ENCODE measurements at places on chromosomes 13 and 19.

DNA sequence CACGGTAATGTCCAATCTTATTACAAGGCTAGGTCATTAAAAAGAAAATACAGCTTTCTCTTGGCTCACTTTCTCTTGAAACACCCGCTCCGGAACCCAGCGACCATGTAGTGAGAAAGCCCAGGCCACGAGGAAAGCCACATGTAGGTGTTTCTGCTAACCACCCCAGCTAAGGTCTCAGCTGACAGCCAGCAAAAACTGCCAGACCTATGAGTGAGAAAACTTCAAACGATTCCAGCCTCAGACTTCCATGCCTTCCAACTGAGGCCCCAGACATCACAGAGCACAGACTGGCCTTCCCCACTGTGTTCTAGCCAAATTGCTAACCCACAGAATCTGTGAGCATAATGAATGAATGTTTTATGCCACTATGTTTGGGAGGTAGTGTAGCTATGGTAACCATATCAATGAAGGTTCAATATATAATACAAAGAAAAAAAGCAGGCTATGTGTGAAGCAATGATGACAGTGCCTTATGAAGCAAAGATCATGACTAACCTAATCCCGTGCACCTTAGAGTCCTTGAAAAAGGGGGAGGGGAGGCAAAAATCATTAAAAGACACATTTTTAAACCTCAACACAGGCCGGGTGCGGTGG, 11.9 kb upstream of the TPTE2 start:
- DNase-seq: no peak

- no peak for DNase-seq
Measured at GRCh38 chr13:112592181-112592580, 4.2 kb upstream of the TUBGCP3 start.

DNA sequence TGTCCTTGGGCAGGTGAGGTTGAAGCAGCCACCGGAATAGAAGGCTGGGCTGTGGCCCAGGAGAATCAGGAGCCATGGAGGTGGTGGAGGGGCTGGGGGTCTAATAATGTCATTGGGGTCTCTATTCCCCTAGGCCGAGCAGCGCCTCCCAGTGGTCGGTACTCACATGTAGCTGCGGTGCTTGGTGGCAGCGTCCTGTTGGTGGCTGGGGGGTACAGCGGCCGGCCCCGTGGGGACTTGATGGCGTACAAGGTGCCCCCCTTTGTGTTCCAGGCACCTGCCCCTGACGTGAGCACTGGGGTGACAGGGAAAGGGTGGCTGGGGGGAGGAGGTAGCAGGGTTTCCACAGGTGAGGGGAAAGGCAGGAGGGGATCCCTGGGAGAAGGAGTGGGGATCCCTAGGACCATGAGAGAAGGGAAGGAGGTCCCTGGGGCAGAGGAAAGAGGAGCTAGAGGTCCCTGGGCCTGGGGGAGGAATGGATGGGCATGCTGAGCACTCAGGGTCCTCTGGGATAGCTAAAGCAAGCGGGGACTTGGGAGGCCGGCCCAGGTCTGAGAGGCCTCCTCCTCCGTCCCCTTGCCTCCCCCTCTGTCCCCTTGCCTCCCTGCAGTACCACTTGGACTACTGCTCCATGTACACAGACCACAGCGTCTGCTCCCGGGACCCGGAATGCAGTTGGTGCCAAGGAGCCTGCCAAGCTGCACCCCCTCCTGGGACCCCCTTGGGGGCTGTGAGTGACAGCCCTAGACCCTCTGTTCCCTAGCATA, 18.1 kb downstream of the MEGF8 start:
- DNase-seq: no peak

DNA sequence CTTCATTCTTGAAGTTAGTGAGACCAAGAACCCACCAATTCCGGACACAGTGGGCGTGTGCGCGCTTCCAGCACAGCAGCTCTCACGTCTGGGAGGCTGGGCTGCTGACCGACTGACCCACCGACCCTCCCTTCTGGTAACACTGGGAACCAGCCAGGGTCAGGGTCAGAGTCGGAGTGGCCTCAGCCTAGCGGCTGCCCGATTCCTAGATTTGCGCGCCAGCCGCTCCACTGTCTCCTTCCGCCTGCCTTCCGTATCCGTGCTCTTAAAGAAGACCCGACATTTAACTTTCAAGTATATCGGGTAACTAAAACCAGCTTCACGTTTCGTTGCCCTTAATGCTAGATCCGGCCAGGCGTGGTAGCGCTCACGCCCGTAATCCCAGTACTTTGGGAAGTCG, 41.1 kb downstream of the SERP2 start:
- no peak for DNase-seq

GRCh38 chr19:7687177-7687576, 6.5 kb downstream of the TRAPPC5 start:
- no peak for DNase-seq

DNA sequence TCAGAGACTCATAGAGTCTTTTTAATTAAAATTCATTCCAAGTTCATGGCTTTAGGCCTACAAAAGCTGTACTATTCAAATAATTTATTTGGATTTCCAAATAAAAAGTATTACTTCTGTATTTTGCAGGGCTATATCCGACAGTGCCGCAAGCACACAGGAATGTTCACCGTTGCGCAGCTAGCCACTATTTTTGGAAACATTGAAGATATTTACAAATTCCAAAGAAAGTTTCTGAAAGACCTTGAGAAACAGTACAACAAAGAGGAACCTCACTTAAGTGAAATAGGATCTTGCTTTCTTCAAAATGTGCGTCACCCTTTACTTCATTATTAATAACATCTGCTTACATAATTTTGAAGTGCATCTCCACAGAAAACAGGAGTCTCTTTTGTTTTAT, 20.5 kb upstream of the C1QTNF9 start:
- DNase-seq: no peak

DNA sequence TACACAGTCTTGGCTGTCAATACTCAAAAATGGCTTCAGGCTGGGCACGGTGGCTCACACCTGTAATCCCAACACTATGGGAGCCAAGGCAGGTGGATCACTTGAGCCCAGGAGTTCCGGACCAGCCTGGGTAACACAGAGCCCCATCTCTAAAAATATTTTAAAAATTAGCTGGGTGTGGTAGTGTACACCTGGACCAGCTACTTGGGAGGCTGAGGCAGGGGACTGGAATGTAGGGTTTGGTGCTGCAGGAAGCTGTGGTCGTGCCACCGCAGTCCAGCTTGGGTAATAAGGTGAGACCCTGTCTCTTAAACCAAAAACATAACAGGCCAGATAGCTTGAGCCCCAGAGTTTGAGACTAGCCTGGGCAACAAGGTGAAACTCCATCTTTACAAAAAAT, 6.7 kb upstream of the CHERP start:
- DNase-seq: no peak

DNA sequence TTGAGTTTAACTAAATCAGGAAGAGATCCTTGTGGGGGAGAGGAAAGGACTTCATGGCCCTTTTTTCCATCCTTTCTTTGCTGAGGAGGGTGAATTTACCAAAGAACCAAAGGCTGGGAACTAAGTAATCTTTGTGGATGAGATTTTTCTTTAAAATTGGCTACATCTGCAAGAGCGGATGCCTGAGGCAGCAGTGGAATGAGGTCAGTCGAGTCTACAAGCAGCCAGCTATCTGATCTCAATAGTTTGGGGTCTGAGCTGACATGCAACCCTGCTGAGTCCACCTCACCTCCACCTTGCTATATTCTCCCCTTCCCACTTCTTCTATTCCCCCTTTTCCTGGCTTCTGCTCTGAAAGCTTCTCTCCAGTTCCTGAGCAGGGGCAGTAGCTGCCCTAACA, 3.6 kb upstream of the DNAJC15 start:
- DNase-seq: no peak

- no peak for DNase-seq
Measured at GRCh38 chr13:94351292-94351990, 128.0 kb downstream of the DCT start.

- no peak for DNase-seq
Measured at GRCh38 chr19:43455321-43456113, 9.9 kb downstream of the LYPD3 start.

DNA sequence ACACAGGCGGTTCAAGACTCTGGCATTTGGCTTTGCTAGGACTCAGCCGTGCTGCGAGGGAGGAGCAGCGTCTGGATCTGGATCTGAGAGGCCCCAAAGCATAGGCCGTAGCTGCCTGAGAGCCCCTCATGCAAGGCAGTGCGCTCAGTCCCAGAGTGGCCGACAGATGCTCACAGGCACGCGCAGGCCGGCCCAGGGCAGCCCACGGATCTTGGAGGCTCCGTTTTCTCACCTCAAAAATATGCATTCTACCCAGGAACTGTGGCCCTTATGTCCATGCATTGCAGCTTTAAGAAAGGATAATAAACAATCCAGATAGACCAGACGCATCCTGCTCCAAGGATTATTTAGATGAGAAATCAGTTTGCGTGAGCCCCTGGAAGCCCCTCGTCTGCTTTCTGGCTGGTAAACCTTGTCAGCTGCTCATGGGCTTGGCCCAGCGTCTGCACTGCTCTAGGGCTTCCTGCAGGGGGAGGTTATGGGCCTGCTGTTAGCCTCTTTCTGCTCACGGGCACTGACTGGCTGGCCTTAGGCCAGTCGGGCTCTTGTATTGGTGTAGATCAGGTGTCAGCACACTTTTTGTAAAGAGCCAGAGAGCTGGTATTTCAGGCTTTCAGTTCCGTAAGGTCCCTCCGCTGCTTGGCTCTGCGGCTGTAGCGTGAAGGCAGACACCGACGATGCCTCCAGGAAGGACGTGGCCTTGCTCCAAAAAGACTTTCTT, 24.2 kb downstream of the TEX29 start:
- no peak for DNase-seq

DNA sequence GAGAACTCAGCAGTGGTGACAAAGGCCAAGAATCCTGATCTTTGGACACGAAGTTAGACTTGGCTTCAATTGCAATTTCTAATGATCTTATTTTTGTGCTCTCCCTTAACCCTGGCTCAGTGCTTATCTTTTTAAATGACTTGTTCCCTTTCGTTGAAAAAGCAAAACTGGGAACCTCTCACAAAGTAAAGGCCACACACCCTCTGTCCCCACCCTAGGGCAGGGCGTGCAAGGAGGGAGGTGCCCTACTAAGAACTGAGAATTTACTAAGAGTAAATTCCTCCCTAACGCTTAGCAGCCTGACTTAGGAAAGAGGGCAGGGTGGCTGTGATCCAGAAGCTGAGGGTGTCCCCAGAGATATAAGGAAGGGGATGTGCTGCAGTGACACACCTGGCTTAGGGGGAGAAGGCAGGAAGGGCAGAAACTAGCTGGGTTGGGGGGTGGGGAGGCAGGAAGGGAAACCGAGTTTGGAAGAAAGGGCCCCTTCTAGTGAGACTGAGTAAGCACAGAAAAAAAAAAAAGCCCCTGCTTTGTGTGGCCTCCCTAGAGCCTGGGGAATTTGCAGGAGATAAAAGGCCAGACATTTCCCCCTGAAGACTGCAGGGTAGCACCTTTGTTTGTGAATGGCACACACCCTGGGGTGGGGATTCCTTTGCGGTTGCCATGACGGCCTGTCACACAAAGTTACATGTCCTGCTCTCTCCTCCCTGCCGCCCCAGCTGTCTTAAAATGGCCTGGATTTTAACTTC, 435.1 kb downstream of the EFNB2 start:
- DNase-seq: no peak

- DNase-seq: no peak
Measured at GRCh38 chr19:4624733-4625362, 14.5 kb upstream of the TNFAIP8L1 start.

- DNase-seq: no peak
Measured at GRCh38 chr19:21147540-21147939, 5.7 kb downstream of the ZNF431 start.

- DNase-seq: no peak
Measured at GRCh38 chr13:61180234-61180633, 235.4 kb downstream of the PCDH20 start.

- DNase-seq: no peak
Measured at GRCh38 chr13:54356849-54357248, 1328.2 kb downstream of the OLFM4 start.

DNA sequence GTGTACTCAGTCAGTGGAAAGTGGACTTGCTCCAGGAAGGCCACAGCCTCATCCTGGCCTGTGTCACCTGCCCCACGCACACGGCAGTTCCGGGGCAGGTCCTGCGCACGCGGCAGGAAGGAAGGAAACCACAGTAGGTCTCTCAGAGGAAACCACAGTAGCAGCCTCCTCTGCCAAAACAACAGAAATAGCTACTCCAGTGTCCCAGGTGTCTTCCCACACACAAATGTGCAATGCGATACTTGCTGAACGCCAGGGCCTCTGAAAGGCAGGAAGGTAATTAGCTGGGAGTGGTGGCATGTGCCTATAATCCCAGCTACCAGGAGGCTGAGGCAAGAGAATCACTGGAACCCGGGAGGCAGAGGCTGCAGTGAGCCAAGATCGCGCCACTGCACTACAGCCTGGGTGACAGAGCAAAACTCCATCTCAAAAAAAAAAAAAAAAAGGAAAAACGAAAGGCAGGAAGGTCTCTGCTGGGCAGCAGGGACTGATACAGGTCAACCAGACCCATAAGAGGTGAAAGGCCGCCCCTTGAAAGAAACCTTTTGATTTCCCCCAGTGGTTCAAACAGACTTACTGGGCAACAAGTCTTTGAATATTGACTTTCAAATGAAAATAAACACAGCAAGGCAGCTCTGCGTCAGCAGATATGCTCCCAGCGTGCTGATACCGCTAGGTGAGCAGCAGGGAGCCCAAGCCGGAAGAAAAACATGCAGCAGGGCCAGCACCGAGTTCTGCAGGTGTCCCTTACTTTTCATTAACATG, 49.5 kb downstream of the CRYL1 start:
- peak; percentile 35 for DNase-seq

DNA sequence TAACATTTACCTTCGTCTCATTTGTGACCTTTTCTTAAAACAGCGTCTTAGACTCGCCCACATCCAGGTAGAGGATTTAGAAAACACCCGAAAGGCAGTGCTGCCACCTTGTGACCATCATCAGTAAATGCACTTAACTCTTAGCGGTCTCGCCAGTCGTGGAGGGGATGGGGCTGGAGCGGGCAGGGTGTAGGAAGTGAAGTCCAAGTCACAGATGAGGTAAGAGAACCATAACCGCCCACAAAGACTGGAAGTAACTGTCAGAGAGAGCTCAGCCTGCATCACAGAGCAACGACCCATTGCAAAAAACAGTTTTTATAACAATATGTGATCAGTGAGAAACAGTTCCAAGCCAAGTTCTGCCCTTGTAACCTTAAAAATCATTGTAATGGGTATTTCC, 10.7 kb upstream of the CEACAM3 start:
- DNase-seq: peak; percentile 41

DNA sequence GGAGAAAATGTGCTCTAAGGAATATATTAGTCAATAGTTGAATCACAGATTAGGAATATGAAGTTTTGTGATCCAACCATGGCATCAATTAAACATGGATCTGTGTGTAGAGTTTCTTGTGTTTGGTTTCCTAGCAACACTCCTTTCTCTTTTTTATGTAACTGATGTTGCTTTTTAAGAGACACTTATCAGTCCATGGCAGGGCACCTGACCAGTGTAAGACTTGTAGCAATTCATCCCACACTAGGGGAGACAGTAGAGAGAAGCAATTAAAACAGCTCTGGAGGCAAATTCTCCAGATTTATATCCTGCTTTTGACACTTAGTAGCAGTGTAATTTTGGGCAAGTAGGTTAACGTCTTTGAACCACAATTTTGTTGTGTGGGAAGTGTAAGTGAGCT, 1229.0 kb downstream of the PCDH9 start:
- DNase-seq: no peak

GRCh38 chr19:38079926-38080380, 144.1 kb downstream of the DPF1 start:
- DNase-seq: peak; percentile 4

GRCh38 chr19:33532859-33533460, 11.4 kb upstream of the PEPD start:
- no peak for DNase-seq

- no peak for DNase-seq
Measured at GRCh38 chr19:5822181-5822844, 17.2 kb downstream of the FUT6 start.

GRCh38 chr19:14395710-14396336, 14.6 kb downstream of the ADGRE5 start:
- DNase-seq: no peak
